ENCODE measurements at places on chromosomes 1 and 21. TPM values are rescaled to one million over a fixed set of nuclear protein-coding genes. Genes with fewer than 3 reads are reported as not detected.

The TTF2 gene
- 16.1 TPM for total RNA-seq

GRCh38 chr1:152392909-152393308, 21.2 kb downstream of the CRNN start:
- DNase-seq = peak; percentile 3

The CD34 gene
- 2.4 TPM for total RNA-seq

- DNase-seq = peak; percentile 20
Measured at GRCh38 chr1:94746635-94747525, 73.3 kb upstream of the SLC44A3 start.

The RHD gene
- not detected for total RNA-seq

GRCh38 chr1:1137256-1138045, 21.6 kb upstream of the C1orf159 start:
- DNase-seq = no peak

DNA sequence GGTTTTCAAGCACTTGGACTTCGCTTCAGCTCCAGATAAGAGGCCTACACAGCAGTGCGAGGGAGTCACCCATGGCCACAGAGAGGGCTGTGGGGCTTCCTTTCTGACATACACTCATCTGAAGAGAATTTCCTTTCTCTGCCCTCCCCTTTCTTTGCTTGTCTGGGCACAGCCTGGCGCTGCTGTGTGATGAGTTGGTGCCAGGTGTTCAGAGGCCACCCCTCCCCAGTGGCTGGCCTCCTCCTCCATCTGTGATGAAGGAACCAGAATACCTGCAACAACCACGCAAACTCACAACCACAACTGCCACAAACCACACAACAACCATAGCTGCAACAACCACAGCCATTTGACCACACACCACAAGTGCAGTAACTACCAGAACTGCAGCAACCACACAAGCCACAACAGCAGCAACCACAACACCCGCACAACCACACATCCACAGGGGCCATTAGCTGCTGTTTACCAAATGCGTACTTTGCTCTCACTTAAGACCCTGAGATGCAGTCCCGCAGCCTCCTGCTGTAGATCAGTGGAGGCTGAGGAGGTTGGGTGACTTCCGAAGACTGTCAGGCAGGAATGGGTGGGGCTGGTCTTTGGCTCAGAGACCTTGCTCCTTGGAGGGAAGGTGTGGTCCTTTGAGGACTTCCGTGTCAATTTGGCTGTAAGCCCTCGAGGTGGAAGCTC, 71.1 kb downstream of the IER5 start:
- no peak for DNase-seq

DNA sequence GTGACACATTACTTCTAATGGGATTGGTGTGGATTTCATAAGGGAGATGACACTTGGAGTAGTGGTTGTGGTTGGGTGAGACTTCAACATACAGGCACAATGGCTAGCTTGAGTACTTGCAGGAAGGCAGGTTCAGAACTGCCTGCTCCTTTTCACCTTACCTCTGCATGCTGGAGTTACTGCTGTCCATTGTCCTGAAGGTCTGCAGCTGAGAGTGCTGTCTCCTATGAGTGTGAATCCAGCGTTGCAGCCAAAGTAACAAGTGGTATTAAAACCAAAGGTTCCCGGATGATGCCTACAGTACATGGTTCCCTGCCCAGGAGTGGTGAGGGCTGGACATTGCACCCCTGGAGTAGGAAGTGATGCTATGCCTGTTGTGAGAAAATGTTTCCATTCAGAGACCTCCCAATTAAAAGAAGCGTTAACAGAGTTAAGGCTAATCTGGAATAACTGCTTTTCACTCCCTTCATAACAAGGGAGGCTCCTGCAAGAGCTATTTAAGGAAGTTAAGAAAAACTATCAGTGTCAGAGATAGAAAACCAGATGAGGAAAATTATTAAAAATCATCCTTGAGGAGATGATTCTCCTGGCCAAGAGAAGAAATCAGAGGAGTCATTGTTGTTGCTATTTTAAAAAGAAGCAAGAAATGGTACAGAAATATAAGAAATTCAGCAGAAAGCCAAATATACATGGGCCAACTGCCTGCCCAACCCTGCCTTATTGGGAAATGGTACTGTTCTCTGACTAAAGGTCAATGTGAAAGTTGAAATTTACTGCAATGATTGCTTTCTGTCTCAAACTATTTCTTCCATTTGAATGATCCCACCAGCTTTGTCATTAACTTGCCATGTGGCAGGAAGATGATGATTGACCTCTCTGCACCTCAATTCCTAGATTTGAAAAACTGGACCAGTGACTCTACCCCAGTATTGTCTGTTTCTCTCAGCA, 9.8 kb upstream of the F5 start:
- DNase-seq = peak; percentile 54

DNA sequence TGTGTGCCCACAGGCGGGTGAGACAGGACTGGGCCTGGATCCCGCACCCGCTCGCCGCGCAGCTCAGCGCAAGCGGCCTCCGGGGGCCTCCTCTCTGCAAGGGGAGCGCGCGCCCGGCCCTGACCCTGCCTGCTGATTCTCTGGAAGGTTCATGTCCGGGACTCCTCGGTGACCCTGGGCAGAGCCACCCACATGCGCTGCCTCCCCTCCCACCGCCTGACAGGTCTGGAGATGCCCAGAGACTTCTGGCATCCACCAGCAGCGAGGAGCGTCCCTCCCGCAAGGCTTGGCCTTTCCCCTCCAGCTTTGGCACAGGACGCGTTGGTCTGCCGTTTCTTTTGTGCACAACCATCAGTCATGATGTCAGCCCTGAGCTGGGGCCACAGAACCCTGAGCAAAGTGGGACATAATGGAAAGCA, 42.0 kb upstream of the COL6A2 start:
- no peak for DNase-seq

The LIN28A gene
- total RNA-seq = 1.4 TPM

The WLS gene
- total RNA-seq = 50.6 TPM

GRCh38 chr21:44540741-44541288, 820 bp upstream of the KRTAP10-1 start:
- no peak for DNase-seq
